ENCODE measurements at places on chromosomes 16 and 17.

DNA sequence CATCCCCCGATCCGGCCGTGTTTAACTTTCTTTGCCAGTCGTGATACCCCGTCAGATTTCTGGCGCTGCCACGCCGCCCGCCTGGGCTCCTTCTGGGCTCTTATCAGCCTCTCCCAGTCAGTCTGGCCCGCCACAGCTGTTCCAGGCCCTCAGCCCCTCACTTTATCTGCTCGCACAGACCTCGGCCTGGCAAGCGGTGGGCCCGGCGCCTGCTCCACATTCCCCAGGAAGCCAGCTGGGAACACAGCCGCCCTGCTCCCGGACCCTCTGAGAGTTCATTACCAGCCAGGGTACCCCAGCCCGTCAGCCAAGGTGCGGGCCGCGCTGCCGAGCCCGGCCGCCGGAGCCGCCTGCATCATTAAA is 157.5 kb downstream of the ZNF423 start:
- no peak for DNase-seq

- DNase-seq, result no peak
Measured at GRCh38 chr17:81811705-81812570, 8.0 kb downstream of the GCGR start.

GRCh38 chr16:81775570-81775969 is 3.5 kb upstream of the PLCG2 start:
- DNase-seq, result no peak

DNA sequence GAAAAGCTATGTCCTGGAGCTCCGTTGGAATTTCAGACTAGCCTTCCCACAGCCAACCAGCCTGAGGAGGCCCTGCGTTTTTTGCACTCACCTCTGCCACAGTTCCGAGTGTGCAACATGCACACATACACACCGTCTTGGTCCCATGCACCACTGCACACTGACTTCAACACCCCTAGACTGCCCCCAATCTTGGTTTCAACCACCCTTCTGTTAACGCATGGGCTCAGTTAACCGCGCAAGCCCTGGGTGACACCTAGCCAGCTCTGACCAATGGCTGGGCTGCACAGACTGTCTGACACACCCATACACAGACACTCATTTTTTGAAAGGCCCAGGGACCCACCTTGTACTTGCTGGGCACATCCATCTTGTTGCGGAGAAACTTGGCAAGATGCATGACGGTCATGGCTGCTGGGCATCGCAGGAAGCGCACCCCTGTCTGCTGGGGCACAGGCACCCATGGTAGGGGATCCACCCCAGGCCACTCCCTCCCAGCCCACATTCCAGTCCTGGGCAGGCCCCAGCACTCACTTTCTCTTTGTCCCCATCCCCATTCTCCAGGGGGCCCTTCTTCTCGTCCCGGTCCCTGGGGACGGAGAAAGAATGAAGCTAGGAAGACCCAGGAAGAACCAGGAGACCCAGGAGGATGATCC is 8.0 kb downstream of the CISD3 start:
- no peak for DNase-seq

- DNase-seq, result no peak
Measured at GRCh38 chr16:80263848-80264694, 276.7 kb upstream of the DYNLRB2 start.

DNA sequence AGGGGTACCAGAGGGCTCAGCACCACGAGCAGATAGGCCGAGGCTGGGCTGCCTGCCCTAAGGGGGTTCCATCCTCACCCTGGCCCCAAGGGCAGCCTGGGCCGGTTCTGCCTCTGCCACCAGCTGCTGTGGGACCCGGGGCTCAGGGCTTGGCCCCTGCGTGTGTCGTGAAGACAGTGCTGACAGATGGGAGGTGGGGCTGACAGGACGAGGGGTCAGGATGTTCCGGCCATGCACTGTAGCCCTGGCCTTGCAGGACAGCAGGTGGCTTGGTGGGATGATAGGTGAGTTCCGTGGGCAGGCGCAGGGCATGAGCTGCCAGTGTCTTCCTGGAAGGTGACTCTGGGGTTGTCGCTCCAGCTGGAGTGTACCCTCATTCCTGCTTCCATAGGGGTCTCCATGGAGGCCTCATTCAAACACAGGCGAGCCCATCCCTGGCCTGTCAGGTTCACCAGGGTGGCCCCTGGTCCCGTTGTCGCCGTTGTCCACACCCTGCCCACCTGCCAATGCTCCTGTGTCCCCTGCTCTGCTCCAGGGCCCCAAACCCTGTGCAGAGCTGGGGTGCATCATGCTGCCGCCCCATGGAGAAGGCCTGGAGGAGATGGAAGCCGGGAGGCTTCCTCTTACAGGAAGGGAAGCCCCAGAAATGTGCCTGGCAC is 57.2 kb downstream of the WDR45B start:
- DNase-seq, result no peak

GRCh38 chr17:44223541-44224071 is 4.1 kb upstream of the UBTF start:
- DNase-seq, result no peak

- DNase-seq, result no peak
Measured at GRCh38 chr16:84913315-84913714, 93.5 kb downstream of the CRISPLD2 start.

- no peak for DNase-seq
Measured at GRCh38 chr16:10850478-10850850, 26.5 kb upstream of the CIITA start.

GRCh38 chr16:49281843-49282642 is 405 bp upstream of the CBLN1 start:
- peak; percentile 84 for DNase-seq

DNA sequence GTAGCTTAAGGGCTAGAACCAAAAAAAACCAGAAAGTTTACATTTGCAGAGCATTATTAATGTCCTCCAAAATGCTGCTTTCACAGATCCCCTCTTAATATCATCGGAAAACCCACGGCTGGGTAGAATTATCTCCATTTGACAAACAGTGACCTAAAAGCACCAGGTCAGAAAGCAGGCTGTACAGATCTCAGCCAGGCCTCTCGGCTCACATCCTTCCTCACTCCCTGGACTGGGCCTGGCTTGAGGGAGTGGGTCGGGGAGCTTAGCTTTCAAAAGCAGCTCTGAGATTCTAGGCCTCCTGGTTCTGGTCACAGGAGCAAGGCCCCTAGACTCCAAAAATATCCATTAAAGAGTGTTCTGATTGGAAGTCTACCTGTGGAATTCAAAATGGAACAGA is 9.1 kb upstream of the SLC12A3 start:
- no peak for DNase-seq
